ENCODE measurements at places on chromosomes 3 and 15. TPM values are rescaled to one million over a fixed set of nuclear protein-coding genes. Genes with fewer than 3 reads are reported as not detected.

GRCh38 chr3:12643010-12643380, 20.9 kb downstream of the RAF1 start:
- DNase-seq = no peak

PCBP4 gene
- total RNA-seq = 15.3 TPM

DNA sequence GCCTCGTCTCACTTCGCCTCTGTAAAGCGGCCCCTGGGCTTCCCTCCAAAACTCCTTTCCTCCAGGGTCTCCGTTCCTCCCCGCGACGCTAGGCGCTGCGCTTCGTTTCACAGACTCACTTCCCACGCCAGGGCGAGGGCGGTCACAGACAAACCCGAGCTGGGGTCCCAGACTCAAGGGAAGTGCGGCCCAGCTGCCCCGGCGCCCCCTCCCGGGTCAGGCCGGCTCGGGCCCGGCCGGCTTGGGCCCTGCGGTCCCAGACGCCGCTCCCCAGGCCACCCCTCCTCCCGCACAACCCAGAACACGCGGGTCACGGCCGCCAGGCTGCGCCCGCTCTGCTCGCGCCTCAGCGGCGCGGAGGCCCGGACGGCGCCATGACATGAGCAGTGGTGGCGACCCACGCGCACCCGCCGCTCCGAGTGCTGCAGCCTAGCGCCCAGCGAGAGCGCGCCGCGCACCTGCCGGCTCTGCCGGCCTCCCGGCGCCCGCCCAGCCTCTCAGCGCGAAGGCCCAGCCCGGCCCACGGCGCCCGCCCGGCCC, 547 bp downstream of the NUP210 start:
- DNase-seq = no peak

DNA sequence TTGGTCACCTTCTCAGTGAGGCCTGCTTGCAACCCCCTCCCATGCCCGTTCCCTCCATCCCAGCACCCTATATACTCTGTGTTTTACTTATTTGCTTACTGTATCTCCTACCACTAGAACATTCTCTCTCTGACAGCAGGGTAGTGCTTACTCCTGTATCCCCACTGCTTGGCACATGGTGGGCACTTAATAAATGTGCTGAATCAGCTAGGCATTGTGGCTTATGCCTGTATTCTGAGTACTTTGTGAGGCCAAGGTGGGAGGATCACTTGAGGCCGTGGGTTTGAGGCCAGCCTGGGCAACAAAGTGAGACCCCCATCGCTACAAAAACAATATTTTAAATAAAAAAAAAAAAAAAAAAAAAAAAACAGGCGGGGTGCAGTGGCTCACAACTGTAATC, 7.6 kb upstream of the SHISA5 start:
- DNase-seq = no peak

IGSF10 gene
- not detected for total RNA-seq

DNA sequence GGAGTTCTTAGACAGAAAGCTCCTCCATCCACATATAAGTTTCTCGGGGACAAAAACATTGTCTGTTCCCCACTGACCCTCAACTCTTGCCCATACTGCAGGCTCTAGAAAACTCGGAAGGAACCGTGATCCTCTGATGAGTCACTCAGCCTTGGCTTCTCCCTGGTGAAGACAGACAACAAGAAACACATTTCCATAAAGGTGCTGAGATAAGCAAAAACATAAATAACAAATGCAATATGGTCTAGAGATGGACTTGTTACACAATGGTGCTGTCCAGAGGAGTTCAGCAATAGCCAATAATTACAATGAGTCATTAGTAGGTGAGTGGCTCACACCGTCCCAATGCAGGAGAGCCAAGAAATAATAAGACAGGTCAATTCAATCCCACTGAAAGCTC, 43.7 kb downstream of the MAGI1 start:
- DNase-seq = peak; percentile 88

- DNase-seq = no peak
Observed at GRCh38 chr3:53711387-53711786, 134.8 kb downstream of the CHDH start.

MEX3B gene
- 0.79 TPM for total RNA-seq

PLSCR2 gene
- total RNA-seq = not detected

DNA sequence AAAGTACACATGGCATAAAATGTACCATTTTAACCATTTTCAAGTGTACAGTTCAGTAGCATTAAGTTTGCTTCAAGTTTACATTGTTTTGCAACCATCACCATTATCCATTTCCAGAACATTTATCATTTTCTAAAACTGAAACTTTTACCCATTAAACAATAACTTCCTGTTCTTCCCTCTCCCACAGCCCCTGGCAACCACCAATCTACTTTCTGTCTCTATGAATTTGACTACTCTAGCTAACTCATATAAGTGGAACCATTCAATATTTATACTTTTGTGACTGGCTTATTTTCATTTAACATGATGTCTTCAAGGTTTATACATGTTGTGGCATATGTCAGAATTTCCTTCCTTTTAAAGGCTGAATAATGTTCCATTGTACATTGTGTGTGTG, 19.9 kb downstream of the TMEM62 start:
- DNase-seq = no peak

SLC22A13 gene
- 0.77 TPM for total RNA-seq

GOLGA6L4 gene
- total RNA-seq = 1.3 TPM

MKRN2OS gene
- total RNA-seq = 2.1 TPM

DNA sequence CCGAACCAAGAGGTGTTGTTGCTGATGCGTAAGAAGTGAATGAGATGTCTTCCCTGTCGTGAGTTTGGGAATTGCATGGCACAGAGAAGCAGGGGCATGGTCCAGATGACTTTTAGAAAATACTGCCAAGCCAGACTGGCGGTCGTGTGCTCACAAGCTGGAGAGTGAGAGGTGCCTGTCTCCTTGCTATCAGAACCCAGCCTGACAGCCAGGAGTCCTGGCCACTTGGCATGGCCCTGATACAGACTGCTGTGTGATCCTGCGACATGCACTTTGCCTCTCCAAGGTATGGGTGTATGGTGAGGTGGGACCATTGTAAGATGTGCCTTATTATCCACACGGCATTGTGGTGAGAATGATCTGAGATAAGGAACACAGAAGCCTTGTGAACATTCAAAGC, 93.0 kb downstream of the SMAD3 start:
- DNase-seq = no peak

DNA sequence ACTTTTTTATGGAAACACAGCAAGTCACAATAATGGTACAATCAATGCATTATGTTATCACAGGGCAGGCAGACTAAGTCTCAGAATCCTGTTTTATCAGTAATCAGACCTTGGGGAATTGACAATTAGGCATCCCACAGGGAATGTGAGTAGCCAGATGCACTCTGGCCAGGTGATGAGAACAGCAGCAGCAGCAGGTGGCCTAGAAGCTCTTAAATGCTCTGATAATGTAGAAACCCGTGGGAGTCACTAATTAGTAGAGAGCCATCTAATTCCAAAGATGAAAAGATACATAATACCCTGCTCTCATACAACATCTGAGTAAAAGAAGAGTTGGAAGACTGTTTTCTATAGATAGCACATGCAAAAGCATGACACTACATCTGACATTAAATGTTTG, 12.6 kb downstream of the CEP152 start:
- no peak for DNase-seq

ANKRD63 gene
- not detected for total RNA-seq

GRCh38 chr15:50066202-50066601, 52.8 kb downstream of the ATP8B4 start:
- DNase-seq = peak; percentile 29

DNA sequence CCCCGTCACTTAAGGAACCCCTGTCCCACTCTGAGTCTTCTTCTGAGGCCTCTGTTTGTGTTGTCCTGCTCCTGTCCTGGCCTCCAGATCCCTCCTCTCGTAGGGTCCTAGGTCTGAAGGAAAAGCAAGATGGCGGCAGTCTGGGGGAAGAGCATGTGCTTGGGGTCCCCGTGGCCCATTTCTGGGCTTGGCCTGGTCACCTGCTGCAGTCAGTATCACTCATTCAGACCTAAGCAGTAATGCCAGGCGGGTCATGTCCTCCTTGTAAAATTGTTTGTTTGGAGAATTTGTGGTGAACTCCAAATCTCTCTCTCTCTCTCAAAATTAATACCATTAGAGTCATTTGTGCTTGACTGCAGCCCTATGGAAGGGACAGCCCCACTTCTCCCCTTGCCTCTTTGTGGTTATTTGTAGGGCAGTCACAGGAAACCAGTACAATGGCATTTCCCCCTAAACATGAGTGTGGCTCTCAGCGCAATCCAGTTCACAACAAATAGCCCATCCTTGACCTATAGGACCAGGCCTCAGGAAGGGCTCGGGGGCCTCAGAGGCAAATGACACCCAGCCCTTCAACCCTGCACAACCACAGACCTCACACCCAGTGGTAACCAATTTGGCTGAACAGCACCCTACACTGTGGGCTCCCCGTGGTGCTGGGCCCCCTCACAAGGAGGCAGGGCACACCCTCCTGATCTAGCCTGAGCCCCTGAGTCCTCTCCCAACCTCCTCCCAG, 173.5 kb downstream of the OR4M2 start:
- DNase-seq = no peak

EID1 gene
- 80.8 TPM for total RNA-seq

Data from bronchial epithelial cell (primary cell).